ENCODE measurements at places on chromosomes 5 and 9. TPM values are rescaled to one million over a fixed set of nuclear protein-coding genes. Genes with fewer than 3 reads are reported as not detected.

DNA sequence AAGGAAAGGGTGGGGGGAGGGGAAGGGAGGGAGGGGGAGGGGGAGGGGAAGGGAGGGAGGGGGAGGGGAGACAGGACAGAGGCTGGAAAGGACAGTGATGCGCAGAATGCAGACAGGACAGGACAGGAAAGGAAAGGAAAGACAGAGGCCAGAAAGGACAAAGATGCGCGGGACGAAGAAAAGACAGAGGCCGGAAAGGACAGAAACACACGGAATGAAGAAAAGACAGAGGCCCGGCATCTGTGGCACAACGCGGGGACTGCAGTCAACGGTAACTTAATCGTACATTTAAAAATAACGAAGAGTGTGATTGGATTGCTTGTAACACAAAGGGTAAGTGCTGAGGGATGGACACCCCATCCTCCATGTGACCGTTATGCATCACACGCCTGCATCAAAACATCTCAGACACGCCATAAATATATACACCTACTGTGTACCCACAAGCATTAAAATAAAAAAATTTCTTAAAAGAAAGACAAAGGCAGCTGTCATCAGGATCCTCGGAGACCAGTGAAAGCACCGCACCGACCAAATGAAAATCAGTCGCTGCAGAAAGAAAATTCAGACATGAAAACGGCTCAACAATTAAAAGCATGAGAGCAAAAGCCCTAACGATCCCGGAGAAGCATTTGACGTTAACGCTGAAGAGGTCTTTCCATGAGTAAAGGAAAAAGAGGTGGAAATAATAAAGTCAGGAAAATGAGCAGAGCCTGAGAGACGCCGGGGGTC lies 52.9 kb upstream of the EXOC3 start:
- H3K4me3 ChIP-seq: no peak overlapping the region
- H3K27me3 ChIP-seq: no peaks in the 10 kb centered on the region
- peak overlapping the region; percentile 32 for H3K27ac ChIP-seq

- H3K4me3 ChIP-seq: no peak overlapping the region
- no peak overlapping the region for H3K27ac ChIP-seq
- H3K36me3 ChIP-seq: no peaks in the 10 kb centered on the region
- no peaks in the 10 kb centered on the region for H3K4me1 ChIP-seq
These were observed 45.2 kb upstream of the FAM240B start for GRCh38 chr9:38765101-38765500.

DNA sequence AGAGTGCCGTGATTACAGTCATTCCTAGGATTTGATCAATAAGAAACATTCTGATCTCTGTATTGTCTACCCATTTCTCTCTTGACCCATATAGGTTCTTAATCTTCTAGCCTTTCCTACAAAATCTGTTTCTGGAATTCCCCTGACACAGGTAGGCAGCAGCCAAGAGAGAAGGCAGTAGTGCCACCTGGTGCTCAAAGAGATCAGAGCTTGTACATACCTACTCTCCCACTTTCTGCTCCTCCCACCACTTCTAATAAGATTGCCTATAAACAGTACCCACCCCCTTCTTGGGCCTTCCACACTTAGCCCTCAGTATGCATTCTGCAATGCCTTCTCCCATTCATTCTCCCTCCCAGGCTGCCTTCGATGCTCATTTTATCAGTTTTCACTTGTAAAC lies 117.4 kb upstream of the RORB start:
- H3K36me3 ChIP-seq: no peaks in the 10 kb centered on the region
- H3K27me3 ChIP-seq: no peaks in the 10 kb centered on the region
- no peak overlapping the region for H3K4me3 ChIP-seq
- no peak for DNase-seq
- no peaks in the 10 kb centered on the region for H3K4me1 ChIP-seq

DNA sequence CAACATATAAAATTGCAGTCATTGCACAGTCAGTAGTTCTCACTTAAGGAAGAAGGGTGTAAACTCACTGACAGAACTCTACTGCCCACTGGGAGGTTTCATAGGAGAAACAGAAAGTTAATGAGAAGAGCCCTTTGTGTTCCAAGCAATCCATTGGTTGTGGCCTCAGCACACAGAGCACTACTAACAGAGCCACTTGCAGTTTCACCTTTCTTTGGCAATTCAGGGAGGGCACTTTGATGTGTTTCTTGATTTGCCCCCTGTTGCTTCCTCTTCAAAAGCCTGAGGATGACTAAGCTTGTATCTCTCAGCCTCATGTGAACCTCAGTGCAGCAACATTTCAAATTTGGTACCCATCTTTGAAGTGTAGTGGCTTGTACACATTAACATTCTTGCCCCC lies 409.4 kb downstream of the DMRTA1 start:
- H3K27ac ChIP-seq: no peak overlapping the region
- H3K4me3 ChIP-seq: no peak overlapping the region
- no peaks in the 10 kb centered on the region for H3K36me3 ChIP-seq
- DNase-seq: no peak
- H3K4me1 ChIP-seq: no peaks in the 10 kb centered on the region

Gene SPATA24
- 7.2 TPM for total RNA-seq
